Stimulated activated CD4-positive, alpha-beta T cell treated with anti-CD3 and anti-CD28 coated beads, Interleukin-15, amount 100 ng/mL, for 24 hours (primary cell): ENCODE measurements at places on chromosomes 3 and 15.

DNA sequence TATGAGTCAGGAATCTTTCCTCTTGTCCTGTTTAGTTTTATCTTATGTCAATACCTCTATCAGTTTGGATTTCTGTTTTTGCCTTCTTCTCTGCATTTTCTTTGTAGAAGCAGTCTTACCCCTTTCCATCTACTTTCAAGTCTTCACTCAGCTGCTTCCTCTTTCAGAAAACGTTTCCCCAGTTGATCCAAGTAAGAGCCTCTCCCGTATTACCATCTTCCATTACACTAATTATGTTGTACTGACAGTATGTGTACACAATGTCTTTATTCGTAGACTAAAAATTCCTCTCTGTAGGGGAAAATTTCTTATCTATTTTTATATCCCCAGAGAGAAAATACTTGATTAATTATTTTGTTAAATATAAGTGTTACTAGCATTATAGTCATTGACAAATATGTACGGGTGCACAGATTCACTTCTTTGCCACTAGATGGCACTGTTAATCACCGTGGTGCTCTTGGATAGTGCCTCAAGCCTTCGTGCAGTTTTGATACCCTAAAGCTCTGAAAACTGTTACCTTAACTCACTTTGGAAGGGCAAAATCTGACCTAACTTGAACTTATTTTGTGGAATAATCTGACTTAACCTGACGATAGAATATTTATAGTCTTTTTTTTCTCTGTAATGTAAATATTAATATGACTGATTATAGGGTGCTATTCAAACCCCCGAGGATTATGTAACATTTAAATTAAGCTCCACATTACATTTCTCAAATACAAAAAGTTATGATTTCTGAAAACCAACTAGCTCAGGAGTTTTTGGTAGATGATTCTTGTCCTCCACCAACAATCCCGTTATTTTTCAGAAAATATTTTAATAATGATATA lies 74.2 kb upstream of the POU1F1 start:
- no peak for DNase-seq

- peak; percentile 19 for DNase-seq
Observed at GRCh38 chr15:52103217-52104207, 9.1 kb downstream of the BCL2L10 start.

DNA sequence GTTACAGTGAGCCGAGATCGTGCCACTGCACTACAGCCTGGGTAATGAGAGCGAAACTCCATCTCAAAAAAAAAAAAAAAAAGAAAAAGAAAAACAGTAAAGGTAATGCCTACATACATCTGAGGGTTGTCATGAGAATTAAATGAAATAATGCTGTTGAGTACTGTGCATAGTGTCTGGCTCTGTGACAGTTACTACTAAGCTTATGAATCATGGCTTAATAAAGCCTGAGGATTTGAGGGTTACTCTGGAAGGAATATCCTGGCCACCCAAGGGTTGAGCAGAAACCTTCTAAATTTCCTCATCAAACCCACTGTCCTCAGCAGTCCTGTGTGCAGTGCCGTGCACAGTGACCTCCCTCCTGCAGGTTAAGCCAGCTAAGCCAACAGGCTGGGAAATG lies 26.8 kb upstream of the ELP6 start:
- no peak for DNase-seq

GRCh38 chr3:129310111-129311011 lies 31.7 kb downstream of the HMCES start:
- DNase-seq, result no peak

- no peak for DNase-seq
Observed at GRCh38 chr15:26873846-26874245, 7.0 kb downstream of the GABRA5 start.

- DNase-seq, result no peak
Observed at GRCh38 chr3:10468613-10469354, 36.6 kb downstream of the ATP2B2 start.

GRCh38 chr3:185712337-185712736 lies 112.5 kb downstream of the IGF2BP2 start:
- DNase-seq, result no peak

GRCh38 chr15:99932676-99933402 lies 199.6 kb upstream of the LYSMD4 start:
- no peak for DNase-seq

GRCh38 chr15:44738340-44738984 lies 2.1 kb downstream of the TRIM69 start:
- DNase-seq, result no peak

GRCh38 chr3:15924914-15925313 lies 127.1 kb upstream of the ANKRD28 start:
- DNase-seq, result no peak

DNA sequence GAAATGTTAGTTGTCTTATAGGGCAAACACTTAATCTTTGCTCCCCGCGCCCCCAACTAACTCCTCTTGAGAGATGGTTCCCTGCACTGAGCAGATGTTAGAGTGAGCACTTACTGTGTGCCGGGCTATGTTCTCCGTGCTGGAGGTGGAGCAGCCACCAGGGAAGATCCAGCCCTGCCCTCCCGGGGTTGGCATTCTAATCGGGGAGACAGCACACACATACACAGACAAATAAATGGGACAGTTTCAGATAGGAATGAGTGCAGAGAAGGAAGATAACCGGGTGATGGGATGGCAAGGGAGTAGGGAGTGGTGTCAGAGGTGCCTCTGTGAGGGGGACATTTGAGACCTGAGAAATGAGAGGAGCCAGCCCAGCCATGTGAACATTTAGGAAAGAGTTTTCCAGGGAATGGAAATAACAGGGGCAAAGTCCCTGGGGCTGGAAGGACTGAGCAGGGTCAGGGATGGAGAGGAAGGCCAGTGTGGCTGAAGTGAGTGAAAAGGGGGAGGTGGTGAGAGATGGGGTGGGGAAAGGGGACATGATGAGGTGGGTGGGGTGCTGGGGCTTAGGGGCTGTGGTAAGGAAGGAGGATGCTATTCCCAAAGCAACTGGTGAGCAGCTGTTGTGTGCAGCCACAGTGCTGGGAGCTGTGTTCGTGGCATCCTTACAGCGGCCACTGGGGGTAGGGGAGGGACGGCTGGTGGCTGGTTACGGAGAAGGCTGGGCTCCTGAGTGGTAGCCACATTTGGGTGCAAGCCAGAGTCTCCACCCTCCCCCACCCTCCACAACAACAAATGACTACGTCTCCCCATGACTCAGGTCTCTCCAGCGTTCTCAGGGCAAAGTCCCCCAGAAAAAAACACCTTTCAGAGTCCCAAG lies 15.4 kb upstream of the FGD5 start:
- DNase-seq, result peak; percentile 17

GRCh38 chr3:25036633-25037032 lies 391.4 kb upstream of the RARB start:
- no peak for DNase-seq

DNA sequence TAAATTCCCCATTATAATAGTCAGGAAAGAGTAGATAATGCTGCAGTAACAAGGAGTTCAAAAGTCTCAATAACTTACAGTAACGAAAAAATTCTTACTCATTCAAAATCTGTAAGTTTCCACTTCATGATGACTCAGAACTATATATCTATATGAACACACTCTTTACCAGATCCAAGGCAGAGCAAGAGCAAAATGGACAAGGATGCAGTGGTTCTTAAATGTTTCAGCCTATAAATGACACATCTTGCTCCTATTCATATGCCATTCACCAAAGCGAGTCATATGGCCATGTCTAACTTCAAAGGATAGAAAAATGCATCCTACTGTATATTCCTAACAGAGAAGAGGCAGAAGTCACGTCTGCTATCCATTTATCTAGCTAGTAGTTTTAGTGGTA lies 787.7 kb downstream of the NAALADL2 start:
- no peak for DNase-seq

GRCh38 chr3:45182915-45183871 lies 37.0 kb upstream of the CDCP1 start:
- peak; percentile 11 for DNase-seq

- no peak for DNase-seq
Observed at GRCh38 chr3:99351122-99351521, 287.3 kb upstream of the COL8A1 start.

GRCh38 chr3:72587282-72587681 lies 261.0 kb downstream of the SHQ1 start:
- no peak for DNase-seq

GRCh38 chr15:91254766-91255165 lies 154.7 kb downstream of the SV2B start:
- DNase-seq, result no peak

GRCh38 chr3:38616658-38617057 lies 32.8 kb downstream of the SCN5A start:
- no peak for DNase-seq

GRCh38 chr3:73572368-73572767 lies 52.4 kb downstream of the PDZRN3 start:
- DNase-seq, result no peak

- DNase-seq, result no peak
Observed at GRCh38 chr3:49927798-49928197, 1.8 kb downstream of the MON1A start.

DNA sequence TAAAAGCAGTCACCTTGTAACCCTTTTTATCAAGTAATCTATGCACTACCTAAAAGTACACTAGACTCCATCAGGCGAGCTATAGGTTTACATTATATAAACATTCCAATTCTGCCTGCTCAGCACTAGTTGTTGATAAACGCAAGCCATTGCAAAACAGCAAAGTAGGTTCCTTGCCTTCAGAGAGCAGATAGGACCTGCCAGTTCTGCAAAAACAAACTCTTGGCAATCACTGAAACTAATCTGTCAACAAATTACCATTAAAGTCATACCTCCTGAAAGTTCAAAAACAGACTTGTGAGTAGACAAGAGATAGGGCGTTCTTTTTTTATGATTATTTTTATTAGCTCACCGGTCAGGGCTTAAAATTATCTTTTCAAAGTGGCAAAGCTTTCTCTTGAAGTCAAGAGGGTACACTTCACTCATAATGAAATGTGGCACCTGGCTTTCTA lies 392.5 kb downstream of the FOXP1 start:
- DNase-seq, result no peak

- no peak for DNase-seq
Observed at GRCh38 chr3:38455639-38456430, 2.1 kb downstream of the ACVR2B start.

GRCh38 chr3:112090887-112091586 lies 4.8 kb downstream of the C3orf52 start:
- no peak for DNase-seq

GRCh38 chr3:66492672-66493071 lies 8.2 kb downstream of the LRIG1 start:
- no peak for DNase-seq

- DNase-seq, result no peak
Observed at GRCh38 chr3:38533285-38533976, 37.3 kb downstream of the EXOG start.

DNA sequence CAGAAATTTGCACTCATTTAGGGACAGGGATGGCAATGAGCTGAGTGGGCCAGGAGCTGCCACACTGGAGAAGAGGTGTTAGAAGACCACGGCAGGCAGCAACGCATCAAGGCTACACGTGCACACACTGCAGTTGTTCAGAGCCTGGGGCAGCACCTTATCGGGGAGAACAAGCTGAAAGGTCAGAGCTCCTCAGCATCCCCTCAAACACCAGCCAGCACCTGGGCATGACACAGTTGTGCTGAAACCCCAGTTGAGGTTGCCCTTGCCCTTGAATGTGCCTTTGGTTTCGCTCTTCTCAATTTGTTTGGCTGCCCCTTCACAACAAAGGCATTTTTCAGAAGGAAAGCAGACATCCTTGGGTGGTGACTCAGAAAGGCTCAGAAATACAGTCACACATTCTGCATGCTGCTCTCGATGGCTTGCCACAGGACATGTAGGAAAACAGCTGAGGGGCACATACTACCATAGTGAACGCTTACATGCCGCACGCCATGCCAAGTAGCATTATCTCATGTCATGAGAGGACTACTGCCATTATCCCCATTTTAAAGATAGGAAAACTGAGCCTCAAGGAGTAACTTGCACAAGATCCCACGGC lies 57.6 kb downstream of the ST8SIA2 start:
- no peak for DNase-seq

GRCh38 chr3:75978686-75979085 lies 193.3 kb upstream of the ZNF717 start:
- DNase-seq, result no peak

DNA sequence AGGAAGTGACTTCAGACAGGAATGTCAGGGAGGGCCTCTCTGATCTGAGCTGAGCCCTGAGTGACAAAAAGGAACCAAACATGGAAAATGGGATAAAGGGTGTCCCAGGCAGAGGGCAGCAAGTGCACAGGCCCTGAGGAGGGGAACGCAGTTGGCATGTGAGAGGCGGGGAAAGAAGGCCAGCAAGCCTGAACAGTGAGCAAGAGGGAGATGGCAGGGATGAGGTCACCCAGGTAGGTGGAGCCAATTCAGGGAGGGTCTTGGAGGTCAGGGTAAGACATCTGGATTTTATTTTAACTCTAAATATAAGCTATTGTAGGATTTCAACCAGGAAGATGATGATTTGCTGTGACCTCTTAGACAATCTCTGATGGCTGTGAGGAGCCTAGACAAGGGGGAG lies 167.7 kb downstream of the LRTM1 start:
- no peak for DNase-seq

- no peak for DNase-seq
Observed at GRCh38 chr3:120125992-120126391, 31.7 kb upstream of the GSK3B start.

DNA sequence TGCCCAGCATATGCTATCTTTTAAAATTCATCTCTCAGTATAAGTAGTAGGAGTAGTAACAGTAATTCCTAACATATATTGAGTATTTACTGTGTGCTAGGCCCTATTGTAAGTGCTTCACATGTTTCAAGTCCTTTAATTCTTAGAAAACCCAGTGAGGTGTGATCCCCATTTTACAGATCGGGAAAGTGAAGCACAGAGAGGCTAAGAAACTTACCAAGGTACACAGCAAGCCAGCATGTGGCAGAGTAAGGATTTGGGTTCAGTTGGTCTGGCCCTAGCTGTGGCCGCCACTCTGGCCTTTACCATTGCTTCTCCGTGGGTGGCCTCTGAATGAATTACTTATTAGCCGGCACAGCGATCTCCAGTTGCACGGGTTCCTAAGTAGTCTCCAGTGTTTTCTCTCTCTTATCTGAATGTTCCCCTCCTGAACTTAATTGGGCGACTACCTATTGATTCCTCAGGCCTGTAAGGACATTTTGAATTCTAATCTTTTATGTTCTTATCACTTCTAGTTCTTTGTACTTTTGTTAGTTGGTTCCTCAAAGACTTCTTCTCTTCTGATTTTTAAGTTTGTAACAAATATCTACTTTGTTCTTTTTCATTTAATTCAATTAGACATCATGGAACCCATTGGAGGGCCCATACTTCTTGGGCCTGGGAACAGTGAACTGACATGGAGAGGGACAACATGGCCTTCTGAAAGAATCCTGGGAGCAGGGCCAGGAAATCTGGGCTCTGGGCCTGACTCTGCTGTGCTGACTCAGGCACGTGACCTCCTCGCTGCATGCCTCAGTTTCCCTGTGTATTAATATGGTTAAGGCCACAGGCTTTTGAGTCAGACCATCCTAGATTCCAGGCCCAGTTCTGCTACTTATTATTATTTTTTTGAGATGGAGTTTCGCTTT lies 11.6 kb downstream of the CLCN2 start:
- DNase-seq, result no peak

DNA sequence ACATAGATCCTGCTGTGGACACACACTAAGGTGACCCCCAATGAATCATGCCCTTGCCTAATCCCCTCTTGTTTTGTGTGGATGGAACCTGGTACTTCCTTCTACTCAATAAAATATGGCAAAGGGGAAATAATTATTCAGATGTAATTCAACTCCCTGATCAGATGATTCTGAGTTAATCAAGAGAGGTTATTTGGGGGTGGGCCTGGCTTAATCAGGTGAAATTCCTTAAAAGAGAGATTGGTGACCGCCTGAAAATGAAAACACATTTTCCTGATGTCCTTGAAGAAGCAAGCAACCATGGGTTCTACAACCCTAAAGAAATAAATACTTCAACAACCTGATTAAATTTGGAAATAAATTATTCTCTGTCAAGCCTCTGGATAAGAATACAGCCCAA lies 8.3 kb upstream of the SLITRK3 start:
- no peak for DNase-seq
